Transverse colon (tissue), 4 donors: ENCODE measurements at places on chromosomes 12 and 14. TPM values are rescaled to one million over a fixed set of nuclear protein-coding genes. Genes with fewer than 3 reads are reported as not detected.

Gene MAP1LC3B2
- 2.5 TPM for total RNA-seq

DNA sequence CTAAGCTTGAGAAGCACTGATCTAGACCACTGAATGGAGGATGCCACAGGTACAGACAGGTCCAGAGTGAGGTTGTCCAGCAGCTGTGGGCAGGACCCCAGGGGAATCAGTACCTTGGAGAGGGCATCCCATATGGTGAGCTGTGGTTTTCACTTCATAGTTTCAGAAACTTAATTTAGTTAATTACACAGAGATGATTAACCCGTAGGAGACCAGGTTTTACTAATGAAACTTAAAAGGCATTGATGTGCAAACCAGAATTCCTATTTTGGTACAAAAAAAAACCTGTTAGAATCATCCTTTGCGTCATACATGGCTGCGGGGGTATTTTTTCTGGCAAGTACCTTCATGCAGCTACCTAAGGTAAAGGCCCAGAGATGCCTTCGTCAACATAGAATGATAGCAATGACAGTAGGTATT, 159.3 kb downstream of the DACT1 start:
- no peak for DNase-seq
- H3K27ac ChIP-seq: no peak overlapping the region
- H3K4me1 ChIP-seq: peaks cover 20% of the 10 kb centered on the region
- no peaks in the 10 kb centered on the region for H3K36me3 ChIP-seq

DNA sequence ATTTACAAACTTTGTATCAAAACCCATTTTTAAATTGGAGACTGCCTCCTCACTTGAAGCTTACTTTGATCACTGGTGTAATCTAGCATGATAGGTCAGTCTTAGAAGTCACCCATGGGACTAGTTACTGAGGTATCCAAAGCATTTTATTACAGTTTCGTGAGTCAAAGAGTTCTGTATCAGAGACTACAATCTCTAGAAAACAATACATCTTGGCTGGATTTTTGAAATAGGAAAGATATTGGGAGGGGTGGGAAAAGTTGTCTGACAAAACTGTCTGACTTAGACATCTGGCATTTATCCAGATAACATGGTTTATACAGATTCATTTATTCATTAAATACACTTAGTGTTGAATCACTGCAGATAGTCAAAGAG, 173.5 kb upstream of the PDZRN4 start:
- DNase-seq: no peak
- no peaks in the 10 kb centered on the region for H3K36me3 ChIP-seq
- no peak overlapping the region for H3K4me3 ChIP-seq
- no peaks in the 10 kb centered on the region for H3K4me1 ChIP-seq
- no peaks in the 10 kb centered on the region for H3K27me3 ChIP-seq

- no peaks in the 10 kb centered on the region for H3K27me3 ChIP-seq
- H3K4me1 ChIP-seq: peaks cover 31% of the 10 kb centered on the region
- H3K36me3 ChIP-seq: no peaks in the 10 kb centered on the region
- no peak for DNase-seq
These were observed 659 bp downstream of the PSMD9 start for GRCh38 chr12:121889274-121889624.
